Activated CD4-positive, alpha-beta T cell treated with anti-CD3 and anti-CD28 coated beads for 4 hours (primary cell): ENCODE measurements at places on chromosomes 5 and 9.
A peak's percentile ranks its signal among the peaks of the same experiment; 100 is the strongest.

- DNase-seq = no peak
These were observed 109.8 kb downstream of the UNC13B start for GRCh38 chr9:35271637-35272036.

DNA sequence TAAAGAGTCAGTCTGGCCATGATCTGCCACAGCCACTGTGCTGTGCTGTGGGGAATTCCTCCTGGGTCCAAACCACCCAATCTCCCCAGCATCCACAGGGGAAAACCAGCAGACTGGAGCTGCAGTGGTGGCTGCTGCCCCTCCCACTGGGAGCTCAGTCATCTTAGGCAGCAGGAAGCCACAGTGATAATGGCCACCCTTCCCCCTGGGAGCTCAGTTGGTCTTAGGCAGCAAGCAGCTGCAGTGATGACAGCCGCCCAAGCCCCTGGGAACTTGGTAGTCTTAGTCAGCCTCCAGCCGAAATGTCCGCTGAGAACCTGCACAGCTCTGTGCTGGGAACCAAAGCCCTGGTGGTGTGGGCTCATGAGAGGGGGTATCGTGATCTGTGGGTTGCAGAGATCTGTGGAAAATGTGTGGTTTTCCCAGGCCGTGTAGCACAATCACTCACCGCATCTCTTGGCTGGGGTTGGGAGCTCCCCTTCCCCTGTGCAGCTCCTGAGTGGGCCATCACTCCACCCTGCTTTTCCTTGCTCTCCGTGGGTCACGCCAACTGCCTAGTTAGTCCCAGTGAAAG lies 38.4 kb upstream of the SMIM15 start:
- DNase-seq = no peak

- DNase-seq = no peak
These were observed 34.9 kb downstream of the NREP start for GRCh38 chr5:111722140-111722539.

- peak; percentile 21 for DNase-seq
These were observed 4.1 kb downstream of the SAXO1 start for GRCh38 chr9:19028835-19029451.

GRCh38 chr9:110936719-110937452 lies 101.4 kb downstream of the LPAR1 start:
- DNase-seq = no peak

DNA sequence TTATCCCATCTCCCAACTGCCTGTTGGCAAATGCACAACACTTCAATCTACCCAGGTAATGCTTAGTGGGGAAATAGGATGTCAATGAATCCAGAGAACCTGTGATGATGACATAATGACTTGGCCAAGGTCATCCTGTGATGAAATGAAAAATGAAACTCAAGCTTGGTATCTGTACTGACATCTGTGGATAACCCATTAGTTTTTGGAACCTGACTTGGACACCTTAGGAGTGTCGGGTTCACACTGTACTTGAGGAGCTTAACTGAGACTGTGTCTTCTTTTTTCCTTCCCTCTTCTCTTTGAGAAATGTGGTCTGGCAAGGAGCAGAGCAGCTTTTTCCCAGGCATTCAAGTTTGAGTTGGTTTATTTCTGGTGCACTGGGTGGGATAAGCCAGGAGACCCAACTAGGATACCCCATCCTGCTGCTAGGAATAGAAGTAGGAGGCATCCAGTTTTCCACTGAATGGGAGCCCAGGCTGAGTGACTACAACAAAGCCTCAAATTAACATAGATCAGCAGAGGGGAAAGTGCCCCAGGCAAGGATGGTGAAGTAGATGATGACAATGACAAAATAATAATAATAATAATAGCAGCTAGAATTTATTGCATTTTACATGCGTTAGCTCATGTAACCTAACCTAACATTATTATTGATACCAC lies 72.1 kb downstream of the ADRB2 start:
- DNase-seq = no peak

- DNase-seq = no peak
These were observed 24.9 kb downstream of the MELK start for GRCh38 chr9:36597412-36598178.

DNA sequence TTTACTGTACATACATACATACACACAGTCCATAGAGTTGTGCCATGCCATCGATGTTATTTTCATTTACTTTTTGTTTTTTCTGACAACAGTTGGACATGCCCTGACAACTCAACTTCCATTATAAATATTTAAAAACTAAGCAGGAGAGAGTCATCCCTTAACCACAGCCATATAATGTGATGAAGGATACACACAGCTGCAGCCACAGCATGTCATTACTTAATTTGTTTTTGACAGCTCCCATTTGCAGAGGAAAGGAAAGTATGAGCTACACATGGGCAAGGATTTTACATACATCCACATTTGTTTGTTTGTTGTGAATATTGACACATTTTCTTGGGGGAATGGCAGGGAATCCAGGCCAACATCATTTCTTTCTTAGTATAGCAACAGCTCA lies 91.5 kb upstream of the TUT7 start:
- DNase-seq = no peak

- no peak for DNase-seq
These were observed 72.0 kb downstream of the CCNH start for GRCh38 chr5:87340716-87341115.

GRCh38 chr9:136534366-136534765 lies 11.5 kb downstream of the NOTCH1 start:
- DNase-seq = no peak

- no peak for DNase-seq
These were observed 288.7 kb downstream of the FANCC start for GRCh38 chr9:95028853-95029219.

- no peak for DNase-seq
These were observed 40.6 kb downstream of the SEMA5A start for GRCh38 chr5:9505225-9505624.

DNA sequence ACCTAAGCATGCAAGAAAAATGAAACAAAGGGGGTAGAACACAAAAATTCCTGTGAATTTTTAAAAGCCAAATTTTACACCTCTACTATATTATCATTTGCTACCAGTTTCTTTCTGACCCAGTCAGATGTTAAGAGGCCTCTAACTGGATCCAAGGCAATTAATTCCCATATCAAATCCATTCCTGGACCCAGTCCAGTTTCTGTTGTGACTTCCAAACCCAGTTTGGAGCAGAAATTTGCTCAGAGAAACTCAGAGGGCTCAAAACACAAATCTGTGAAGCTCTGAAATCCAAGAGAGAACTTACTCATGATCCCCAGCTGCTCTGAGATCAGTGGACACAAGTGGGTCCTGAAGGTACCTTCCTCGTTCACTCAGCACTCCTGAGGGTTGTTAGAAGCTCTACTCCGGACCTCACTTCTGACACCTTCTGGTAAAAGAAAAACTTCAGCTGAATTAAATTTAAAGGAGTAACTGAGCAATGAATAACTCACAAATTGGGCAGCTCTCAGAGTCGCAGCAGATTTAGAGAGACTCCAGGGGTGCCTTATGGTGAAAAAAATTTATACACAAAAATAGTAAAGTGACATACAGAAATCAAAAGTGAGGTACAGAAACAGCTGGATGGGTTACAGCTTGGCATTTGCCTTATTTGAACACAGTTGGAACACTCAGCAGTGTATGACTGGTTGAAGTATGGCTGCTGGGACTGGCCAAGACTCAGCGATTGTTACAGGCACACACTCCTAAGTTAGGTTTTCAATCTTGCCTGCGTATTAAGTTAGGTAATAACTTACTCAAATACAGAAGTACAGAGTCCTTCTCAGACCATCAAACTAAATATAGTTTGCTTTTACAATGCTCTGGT lies 32.4 kb downstream of the INSL4 start:
- DNase-seq = no peak

DNA sequence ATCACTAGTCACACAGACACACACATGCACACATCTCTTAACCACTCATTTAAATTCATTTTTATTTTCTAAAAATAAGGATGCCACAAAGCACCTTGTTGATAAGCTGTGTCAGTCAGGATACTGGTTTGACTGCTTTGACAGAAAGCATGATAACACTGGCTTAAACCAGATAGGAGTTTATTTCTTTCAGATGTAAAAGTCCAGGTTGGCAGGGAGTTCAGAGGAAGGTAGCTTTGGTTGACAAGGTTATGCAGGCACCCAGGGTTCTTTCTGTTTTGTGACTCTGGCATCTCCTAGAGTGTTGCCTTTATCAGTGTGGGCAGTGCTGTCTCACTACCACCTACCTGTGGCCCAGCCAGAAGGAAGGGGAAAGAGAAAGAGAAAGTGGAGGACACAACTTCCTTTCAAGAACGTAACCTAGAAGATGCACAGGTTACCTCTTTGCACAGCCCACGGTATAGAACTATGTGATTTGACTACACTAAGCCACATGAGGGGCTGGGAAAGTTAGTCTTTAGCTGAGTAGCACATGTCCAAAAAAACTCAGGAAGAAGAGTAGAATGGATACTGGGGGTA lies 334.7 kb downstream of the OSTF1 start:
- no peak for DNase-seq

GRCh38 chr9:18611971-18612370 lies 138.0 kb downstream of the ADAMTSL1 start:
- DNase-seq = no peak

DNA sequence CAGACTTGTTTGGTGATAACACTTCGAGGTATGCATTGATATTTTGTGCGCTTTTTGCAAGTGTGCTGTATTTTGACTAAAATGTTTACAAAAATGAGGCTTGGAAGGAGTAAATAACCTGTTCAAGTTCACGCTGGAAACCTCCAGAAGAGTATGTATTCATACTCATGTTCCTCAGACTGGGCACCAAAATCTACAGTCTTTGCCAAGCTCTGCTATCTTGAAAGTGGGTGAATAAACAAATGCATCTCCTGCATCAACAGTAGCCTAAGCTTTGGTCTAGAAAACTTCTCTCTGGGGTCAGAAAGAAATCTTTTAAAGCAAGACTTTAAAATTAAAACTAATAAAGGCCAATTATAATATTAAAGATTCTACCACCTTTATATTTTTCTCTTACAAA lies 157.9 kb downstream of the TRPM3 start:
- DNase-seq = no peak

- no peak for DNase-seq
These were observed 89.6 kb downstream of the RAB3C start for GRCh38 chr5:58672521-58672920.

- no peak for DNase-seq
These were observed 20.8 kb upstream of the ADRB2 start for GRCh38 chr5:148805326-148806290.

- no peak for DNase-seq
These were observed 109.8 kb downstream of the MCTP1 start for GRCh38 chr5:95175106-95175505.

- DNase-seq = no peak
These were observed 124.3 kb downstream of the COL23A1 start for GRCh38 chr5:178465861-178466288.

- no peak for DNase-seq
These were observed 37.6 kb downstream of the ANKRD33B start for GRCh38 chr5:10601246-10602030.

DNA sequence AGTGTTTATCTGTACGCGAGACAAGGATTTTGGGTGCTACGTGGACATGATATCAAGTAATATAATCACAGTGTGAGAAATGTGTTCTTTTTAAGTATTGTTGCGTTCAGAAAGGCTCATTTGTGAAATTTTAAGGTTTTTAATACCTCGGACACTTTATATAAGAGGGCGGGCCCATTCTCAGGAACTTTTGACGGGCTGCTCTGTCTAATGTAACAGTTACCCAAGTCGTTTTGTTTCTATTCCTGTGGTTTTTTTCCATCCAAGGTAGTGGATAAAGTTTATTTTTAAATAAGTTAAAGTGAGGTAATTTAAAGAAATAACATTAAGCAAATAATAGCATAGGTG lies 525 bp downstream of the SRP19 start:
- no peak for DNase-seq
